ENCODE measurements at places on chromosomes 1 and 21.

GRCh38 chr21:39686646-39687468 lies 58.1 kb upstream of the IGSF5 start:
- no peak for DNase-seq

DNA sequence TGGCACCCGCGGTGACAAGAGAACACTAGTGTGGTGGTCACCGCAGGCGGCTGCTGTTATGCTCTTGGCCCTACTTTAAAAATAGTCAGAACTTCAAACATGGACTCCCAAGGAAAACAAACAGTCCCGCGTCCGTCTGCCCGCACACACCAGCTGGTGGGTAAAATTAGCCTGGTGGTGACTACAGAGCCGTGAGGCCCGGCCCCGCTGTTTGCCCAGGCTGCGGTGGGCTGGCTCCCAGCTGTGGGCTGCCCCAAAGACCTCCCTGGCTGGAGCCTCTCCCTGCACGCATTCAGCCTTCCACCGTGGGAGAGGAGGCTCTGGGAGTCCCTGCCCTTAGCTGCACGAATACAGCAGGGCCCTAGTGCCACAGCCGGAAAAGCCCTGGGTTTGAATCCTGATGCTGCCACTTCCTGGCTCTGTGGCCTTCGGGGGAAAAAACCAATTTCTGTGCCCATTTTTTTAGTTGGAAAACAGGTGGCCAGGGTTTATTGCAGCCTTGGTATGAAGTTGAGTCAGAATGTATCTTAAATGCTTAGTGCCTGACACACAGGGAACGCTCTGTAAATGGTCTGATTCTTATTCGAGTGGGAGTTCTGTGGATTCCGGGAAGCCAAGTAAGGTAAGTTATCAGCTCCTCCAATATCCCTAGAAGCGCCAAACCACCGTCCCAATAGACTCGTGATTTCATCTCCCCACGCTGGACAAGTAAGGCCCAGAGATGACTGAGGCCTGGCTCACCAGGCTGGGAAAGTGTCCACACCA lies 58.2 kb downstream of the ALPL start:
- DNase-seq = no peak

DNA sequence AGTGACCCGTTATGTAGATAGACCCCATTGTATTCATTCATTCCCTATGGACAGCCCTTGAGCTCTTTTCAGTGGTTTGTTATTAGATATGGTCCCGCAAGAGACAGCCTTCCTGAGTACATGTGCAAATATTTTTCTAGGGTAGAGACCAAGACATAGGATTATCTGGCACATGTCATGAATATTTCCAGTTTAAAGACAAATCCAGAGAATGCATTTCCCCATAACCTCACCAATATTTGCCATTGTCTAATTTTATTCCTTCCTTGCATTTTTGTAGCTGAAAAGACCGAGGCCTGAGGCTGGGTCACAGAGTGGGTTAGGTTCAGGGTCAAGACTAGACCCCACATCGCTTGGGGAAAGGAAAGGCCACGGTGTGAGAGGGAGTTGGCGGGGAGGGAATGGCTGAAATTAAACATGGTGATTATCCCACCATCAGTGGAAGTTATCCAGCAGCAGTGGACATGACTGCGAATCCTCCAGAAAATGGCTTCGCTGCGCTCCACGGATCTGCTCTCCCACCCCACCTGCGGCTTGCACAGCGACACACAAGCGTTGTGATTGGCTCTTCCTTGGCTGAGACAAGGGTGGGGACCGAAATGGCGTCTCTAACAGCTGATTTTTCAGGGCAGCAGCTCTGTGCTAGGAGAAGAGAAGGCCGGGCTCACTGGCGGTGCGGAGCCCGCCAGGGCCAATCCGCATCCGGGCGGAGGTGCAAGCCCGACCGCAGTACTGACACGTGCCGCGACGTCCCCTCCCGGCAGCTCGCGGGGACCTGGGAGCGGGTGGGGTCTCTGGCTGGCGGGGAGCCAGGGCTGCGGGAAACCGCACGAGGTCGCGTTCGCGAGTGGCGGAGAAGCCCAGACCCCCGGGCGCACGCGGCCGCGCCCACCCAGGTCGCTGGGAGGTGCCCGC lies 16.1 kb upstream of the STMN1 start:
- DNase-seq = peak; percentile 22

GRCh38 chr1:89780721-89781120 lies 40.1 kb upstream of the LRRC8D start:
- DNase-seq = no peak
